ENCODE measurements at places on chromosomes 13 and 19. TPM values are rescaled to one million over a fixed set of nuclear protein-coding genes. Genes with fewer than 3 reads are reported as not detected.
A peak's percentile ranks its signal among the peaks of the same experiment; 100 is the strongest.

Gene TUBB4A
- 968 TPM for total RNA-seq

Gene SYT3
- 47.8 TPM for total RNA-seq

DNA sequence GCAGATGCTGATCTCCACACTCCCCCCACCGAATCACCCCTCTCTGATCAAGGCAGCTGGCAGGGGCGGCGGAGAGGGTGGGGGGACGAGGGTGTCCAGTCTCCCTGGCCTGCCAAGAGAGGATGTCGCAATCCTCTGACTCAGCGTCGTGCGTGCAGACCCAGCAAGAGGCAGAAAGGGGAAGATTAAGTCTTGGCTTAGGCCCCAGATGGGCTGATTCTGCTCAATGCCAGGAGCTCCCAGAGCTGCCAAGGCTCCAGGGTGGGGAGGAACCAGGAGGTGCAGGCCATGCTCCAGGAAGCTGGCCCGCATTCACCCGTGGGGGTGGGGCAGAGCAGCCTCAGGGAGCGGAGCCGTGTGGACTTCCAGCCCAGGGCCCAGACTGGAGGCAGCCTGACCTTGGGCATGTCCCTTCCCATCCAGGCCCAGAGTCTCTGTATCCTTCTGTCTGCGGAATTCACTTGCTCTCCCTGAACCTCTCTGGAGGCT, 6.6 kb upstream of the BCL3 start:
- DNase-seq = peak; percentile 78

Gene ZNF571
- total RNA-seq = 15.0 TPM

Gene ERICH6B
- not detected for total RNA-seq

Gene ZNF724
- total RNA-seq = 4.2 TPM

DNA sequence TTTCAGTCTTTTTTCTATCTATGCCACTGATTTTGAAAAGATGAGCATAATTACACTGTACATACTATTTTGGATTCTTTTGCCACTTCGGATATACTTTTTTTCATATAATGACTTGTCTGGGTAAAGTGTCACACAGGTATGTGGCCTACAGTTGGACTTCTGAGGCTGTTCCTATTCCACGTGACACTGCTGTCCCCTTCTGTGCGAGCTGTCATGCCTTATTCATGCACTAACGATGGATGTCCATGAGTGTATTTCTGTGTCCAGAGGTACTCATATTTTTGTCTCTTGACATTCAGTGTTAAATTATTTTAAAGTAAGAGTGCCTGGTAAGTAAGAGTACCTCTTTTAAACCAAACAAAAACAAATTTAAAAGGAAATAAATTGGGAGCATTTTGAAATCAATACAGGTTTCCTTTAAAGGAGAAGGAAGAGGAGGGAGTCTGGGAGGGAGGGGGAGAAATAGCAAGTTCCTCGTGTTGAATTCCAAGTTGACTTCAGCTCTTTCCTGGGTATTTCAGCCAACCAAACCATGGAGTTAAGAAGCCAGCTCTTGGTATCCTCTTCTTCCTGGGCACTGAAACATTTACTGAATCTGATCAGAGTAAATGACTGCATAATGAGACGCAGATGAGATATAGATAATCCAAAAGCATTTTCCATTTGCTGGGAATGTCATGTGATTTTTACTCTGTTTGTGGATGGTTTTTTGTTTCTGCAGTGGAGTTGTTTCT, 61.3 kb downstream of the TNFRSF19 start:
- DNase-seq = no peak

All from dorsolateral prefrontal cortex (tissue), 122 donors.